ENCODE measurements at places on chromosomes 13 and 19.

DNA sequence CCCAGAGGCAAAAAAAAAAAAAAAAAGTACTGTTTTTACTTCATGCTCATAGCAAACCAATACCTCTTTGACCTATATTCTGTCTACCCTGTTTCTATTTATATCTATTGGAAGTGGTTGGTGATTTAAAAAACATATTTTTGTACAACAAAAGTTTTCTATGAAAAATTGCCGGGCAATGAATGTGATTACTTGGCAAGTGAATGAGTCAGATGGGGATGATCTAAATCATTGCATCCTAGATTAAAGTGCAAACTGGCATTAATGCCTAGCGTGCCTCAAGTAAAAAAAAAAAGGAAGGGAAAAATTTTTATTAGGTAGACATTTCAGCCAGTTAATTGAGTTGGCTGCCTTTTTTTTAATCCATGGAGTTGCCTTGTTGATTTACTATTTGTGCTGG, 500.6 kb downstream of the KCTD12 start:
- DNase-seq, result no peak

GRCh38 chr13:97986835-97987234, 33.4 kb downstream of the IPO5 start:
- DNase-seq, result no peak

DNA sequence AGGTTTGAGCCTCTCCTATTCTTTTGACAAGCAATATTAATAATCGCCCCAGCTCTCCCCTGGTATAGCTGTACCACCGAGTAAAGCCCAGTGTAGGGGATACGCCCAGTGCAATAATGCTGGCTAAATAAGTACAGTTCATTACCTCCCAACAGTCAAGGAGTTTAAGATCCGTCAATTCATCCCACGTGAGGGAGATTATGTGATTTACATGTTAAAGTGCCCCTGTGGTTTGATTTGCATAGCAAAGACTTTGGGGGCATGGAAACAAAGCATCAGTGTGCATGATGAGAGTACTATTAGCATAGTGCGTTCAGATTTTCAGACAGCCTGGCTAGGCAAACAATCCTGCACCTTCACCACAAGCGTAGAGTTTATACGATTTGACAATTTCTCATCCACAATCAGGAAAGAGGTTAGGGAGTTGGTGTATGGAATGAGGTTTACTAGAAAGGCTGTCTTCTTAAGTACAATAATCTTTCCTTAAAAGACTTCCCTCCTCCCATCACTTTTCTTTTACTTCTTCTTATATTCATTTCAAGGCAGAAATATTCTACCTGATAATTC, 754.0 kb downstream of the DIAPH3 start:
- DNase-seq, result no peak

- no peak for DNase-seq
Observed at GRCh38 chr13:46662690-46663089, 109.7 kb downstream of the LRCH1 start.

DNA sequence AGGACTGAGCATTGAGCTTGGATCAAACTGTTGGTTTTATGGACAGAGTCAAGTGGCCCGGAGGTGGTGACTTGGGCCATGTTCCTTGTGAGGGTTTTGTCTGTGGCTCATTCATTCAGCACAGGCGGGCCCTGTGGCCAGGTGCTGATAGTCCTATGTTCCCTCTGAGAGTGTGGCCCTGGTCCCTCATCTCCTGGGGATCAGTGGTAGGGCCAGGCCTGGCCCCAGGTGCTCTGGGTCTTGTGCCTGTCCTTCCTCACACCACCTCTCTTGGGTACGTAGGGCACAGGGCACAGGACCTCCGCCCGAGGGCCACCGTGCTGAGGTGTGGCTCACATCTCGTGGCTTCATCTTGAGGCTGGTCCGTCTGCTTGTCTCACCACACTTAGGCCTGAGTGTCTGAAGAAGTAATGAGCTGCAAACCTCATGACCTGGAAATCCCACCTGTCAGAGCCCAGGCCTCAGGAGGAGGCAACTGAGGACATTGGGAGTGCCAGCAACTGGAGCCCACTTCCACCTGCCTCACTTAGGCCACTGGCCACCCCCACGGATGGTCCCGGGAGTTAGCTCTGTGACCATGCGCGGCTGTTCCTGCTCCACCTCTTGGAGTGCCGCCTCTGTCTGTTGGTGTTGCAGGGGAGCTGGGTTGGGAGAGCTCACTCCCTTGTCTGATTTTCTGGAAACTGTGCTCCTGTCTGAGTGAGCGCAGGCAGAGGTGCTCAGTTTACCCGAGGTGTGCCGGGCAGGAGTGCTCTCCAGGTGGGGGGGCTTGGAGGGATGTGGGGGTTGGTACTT, 53.4 kb downstream of the KDM4B start:
- DNase-seq, result no peak

GRCh38 chr13:23552171-23552570, 18.0 kb upstream of the TNFRSF19 start:
- DNase-seq, result no peak

DNA sequence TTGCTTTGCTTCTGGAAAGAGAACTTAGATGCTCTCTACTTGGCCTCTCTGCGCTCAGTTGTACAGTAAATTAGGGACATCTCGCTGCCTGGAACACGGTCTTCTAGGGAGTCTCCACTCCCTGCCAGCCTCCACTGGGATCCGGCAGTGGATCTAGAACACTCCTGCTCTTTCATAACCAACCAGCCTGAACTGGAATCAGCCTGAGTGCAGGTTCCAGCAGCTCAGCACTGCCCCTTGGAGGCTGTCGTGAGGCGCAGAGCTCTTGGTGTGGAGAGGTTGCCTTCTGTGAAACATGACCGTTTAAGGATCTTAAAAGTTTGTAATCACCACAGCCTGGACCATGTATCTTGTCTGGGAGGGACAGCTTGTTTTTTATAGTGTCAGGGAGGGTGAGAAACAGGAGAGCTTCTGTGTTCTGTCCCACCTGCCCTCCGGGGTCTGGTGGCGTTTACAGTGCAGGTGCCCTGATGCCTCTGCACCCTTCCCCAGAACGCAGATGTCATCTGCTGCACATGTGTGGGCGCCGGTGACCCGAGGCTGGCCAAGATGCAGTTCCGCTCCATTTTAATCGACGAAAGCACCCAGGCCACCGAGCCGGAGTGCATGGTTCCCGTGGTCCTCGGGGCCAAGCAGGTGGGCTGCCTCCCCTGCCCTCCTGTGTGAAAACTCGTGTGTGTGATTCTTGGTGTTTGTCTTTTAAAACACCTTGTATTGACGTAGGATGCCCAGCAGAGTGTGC, 24.8 kb downstream of the UPF1 start:
- DNase-seq, result no peak

- no peak for DNase-seq
Observed at GRCh38 chr13:100476963-100477362, 111.6 kb downstream of the GGACT start.

- DNase-seq, result peak; percentile 84
Observed at GRCh38 chr13:49585220-49586157, at the start of gene RCBTB1. Gene RCBTB1 (minus strand): TSS chr13:49585558. CDS start chr13:49567279, 18,279 bp downstream.

- DNase-seq, result no peak
Observed at GRCh38 chr19:43625918-43626579, 6.6 kb upstream of the ZNF428 start.

GRCh38 chr19:43286096-43286495, 16.8 kb upstream of the PSG9 start:
- no peak for DNase-seq

DNA sequence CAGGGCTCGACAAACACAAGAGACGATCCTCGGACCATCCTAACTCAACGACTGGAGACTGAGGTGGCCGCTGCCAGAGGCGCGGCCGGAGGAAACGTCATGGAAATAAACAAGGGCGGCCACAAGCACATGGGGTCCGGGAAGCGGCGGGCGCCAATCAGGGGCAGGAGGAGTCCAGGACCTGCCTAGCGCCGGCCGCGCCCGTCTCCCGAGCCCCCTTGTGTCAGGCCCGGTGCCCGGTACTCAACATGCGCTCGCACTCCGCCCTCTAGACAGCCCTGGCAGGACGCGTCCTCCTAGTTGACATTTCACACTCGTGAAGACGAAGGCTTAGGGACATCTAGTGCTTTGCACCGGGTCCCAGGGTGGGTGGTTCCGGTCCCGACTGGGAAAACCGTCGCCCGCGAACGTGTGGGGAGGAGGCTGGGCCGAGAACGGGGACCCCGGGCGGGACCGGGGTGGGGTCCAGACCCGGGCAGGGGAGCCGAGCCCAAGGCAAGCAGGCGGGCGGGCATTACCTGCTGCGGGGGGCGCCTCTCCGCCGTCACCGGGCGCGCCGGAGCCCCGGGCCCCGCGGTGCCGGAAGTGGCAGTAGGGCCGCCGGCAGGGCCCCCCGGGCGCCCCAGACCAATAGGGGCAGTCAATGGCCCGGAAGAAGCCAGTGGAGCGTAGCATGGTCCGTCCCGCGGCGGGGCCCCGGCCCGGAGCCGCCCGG, 442 bp downstream of the REXO1 start:
- DNase-seq, result no peak
